ENCODE measurements at places on chromosomes 6 and 20. TPM values are rescaled to one million over a fixed set of nuclear protein-coding genes. Genes with fewer than 3 reads are reported as not detected.
A peak's percentile ranks its signal among the peaks of the same experiment; 100 is the strongest.

GRCh38 chr20:21395051-21395665 is 2.2 kb downstream of the NKX2-4 start:
- H3K4me1 ChIP-seq, result no peaks in the 10 kb centered on the region
- no peak overlapping the region for H3K4me3 ChIP-seq
- H3K27me3 ChIP-seq, result peaks cover 14% of the 10 kb centered on the region
- DNase-seq, result no peak
- H3K27ac ChIP-seq, result no peak overlapping the region

- H3K36me3 ChIP-seq, result no peaks in the 10 kb centered on the region
- H3K27ac ChIP-seq, result no peak overlapping the region
- H3K27me3 ChIP-seq, result no peaks in the 10 kb centered on the region
- no peaks in the 10 kb centered on the region for H3K4me1 ChIP-seq
These were observed 29.5 kb downstream of the TSHZ2 start for GRCh38 chr20:53001498-53002301.

- H3K27me3 ChIP-seq, result no peaks in the 10 kb centered on the region
- 0 out of 2 replicates have a peak, but pooled peaks cover 2% of the 10 kb centered on the region for H3K36me3 ChIP-seq
- DNase-seq, result no peak
- H3K4me3 ChIP-seq, result no peak overlapping the region
- no peak overlapping the region for H3K27ac ChIP-seq
- H3K4me1 ChIP-seq, result no peaks in the 10 kb centered on the region
These were observed 52.0 kb downstream of the ZBTB2 start for GRCh38 chr6:151339369-151339768.

- peaks cover 3% of the 10 kb centered on the region for H3K4me1 ChIP-seq
- no peaks in the 10 kb centered on the region for H3K36me3 ChIP-seq
- H3K4me3 ChIP-seq, result no peak overlapping the region
- DNase-seq, result no peak
- no peaks in the 10 kb centered on the region for H3K27me3 ChIP-seq
These were observed 225.7 kb downstream of the ATXN1 start for GRCh38 chr6:16535564-16535963.

GRCh38 chr20:46789339-46790028 is 80.0 kb downstream of the SLC2A10 start:
- H3K4me1 ChIP-seq, result no peaks in the 10 kb centered on the region
- no peaks in the 10 kb centered on the region for H3K27me3 ChIP-seq
- no peak overlapping the region for H3K4me3 ChIP-seq
- H3K27ac ChIP-seq, result no peak overlapping the region
- no peaks in the 10 kb centered on the region for H3K36me3 ChIP-seq
- DNase-seq, result no peak

- no peak for DNase-seq
- H3K4me3 ChIP-seq, result no peak overlapping the region
- H3K27ac ChIP-seq, result no peak overlapping the region
- no peaks in the 10 kb centered on the region for H3K4me1 ChIP-seq
- no peaks in the 10 kb centered on the region for H3K27me3 ChIP-seq
- no peaks in the 10 kb centered on the region for H3K36me3 ChIP-seq
These were observed 121.5 kb downstream of the UST start for GRCh38 chr6:148868314-148868713.

GRCh38 chr6:44036699-44037101 is 90.6 kb downstream of the MRPL14 start:
- no peaks in the 10 kb centered on the region for H3K27me3 ChIP-seq
- DNase-seq, result no peak
- H3K4me3 ChIP-seq, result no peak overlapping the region
- peaks cover 18% of the 10 kb centered on the region for H3K4me1 ChIP-seq
- H3K36me3 ChIP-seq, result no peaks in the 10 kb centered on the region

DNA sequence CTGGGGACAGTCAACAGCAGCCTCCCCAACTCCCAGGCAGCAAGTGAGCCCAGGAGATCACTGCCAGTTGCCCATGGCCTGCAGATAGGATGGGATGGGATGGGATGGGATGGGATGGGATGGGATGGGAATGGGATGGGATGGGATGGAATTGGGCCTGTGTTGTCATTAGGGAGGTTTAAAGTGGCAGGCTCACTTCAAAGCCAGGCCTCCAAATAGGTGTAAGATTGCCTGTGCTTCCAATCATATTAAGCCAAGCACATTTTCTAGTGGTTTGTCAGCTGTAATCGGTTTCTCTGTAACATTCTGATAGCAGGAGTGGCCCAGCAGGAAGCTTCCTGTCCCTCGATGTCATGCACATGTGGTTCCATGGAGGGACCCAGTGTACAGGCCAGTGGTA is 82.7 kb upstream of the NXT1 start:
- H3K27ac ChIP-seq, result no peak overlapping the region
- H3K4me1 ChIP-seq, result no peaks in the 10 kb centered on the region
- no peak for DNase-seq
- no peaks in the 10 kb centered on the region for H3K36me3 ChIP-seq
- H3K4me3 ChIP-seq, result no peak overlapping the region
- H3K27me3 ChIP-seq, result no peaks in the 10 kb centered on the region

- H3K4me1 ChIP-seq, result no peaks in the 10 kb centered on the region
- H3K4me3 ChIP-seq, result no peak overlapping the region
- DNase-seq, result no peak
- no peaks in the 10 kb centered on the region for H3K36me3 ChIP-seq
These were observed 76.2 kb upstream of the BCLAF1 start for GRCh38 chr6:136365776-136366354.

GRCh38 chr6:26249957-26250697 is 114.9 kb upstream of the BTN3A2 start:
- H3K4me1 ChIP-seq, result peaks cover 3% of the 10 kb centered on the region
- H3K27ac ChIP-seq, result no peak overlapping the region
- H3K27me3 ChIP-seq, result no peaks in the 10 kb centered on the region
- peak overlapping the region; percentile 28 for H3K4me3 ChIP-seq

GRCh38 chr6:89597988-89598387 is 40.6 kb downstream of the LYRM2 start:
- H3K36me3 ChIP-seq, result no peaks in the 10 kb centered on the region
- no peak overlapping the region for H3K27ac ChIP-seq
- no peaks in the 10 kb centered on the region for H3K27me3 ChIP-seq

GRCh38 chr6:132190097-132190814 is 211.0 kb downstream of the MOXD1 start:
- peak; percentile 12 for DNase-seq
- no peaks in the 10 kb centered on the region for H3K36me3 ChIP-seq
- H3K27ac ChIP-seq, result no peak overlapping the region
- H3K4me3 ChIP-seq, result no peak overlapping the region
- no peaks in the 10 kb centered on the region for H3K4me1 ChIP-seq

GRCh38 chr20:57374931-57375651 is 16.1 kb upstream of the RBM38 start:
- peaks cover 14% of the 10 kb centered on the region for H3K36me3 ChIP-seq
- H3K4me1 ChIP-seq, result no peaks in the 10 kb centered on the region
- H3K27ac ChIP-seq, result no peak overlapping the region

DNA sequence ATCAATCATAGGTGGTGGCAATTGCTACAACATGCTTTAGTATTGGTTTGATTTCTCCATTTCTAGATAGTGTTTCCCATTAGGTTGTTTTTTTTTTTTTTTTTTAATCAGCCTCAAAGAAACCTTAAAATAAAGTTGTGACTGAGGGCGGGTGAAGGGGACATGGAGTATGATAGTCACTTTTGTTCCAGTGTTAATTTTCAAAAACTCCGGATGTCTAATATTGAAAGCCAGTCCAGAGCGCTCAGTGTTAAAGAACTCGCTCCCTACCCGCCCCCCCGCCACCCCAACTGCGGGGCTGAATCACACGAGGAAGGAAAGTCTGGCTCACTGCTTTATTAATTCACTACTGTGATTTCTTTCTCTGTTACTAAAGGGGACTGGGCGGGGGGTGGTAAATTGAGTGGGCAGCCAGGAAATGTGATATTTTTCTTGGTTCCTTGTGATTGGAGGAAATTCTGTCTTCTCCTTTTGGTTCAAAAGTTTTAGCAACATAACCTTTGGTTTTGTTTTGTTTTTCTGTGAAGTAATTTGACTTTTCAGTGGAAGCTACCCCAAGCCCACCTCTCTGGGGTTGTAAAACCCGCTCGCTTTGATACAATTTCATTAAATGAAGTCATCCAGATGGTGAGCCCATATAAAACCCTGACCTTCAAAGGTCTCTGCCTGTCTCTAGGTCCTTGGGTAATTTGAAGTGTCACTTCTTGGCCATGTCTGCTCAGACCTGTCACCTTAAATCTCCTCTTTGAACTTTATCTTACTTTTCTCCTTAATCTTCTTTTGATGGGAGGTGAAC is 38.0 kb downstream of the TNFAIP3 start:
- H3K27ac ChIP-seq, result no peak overlapping the region
- H3K4me1 ChIP-seq, result peaks cover 2% of the 10 kb centered on the region
- H3K4me3 ChIP-seq, result no peak overlapping the region
- no peaks in the 10 kb centered on the region for H3K27me3 ChIP-seq
- no peak for DNase-seq

DNA sequence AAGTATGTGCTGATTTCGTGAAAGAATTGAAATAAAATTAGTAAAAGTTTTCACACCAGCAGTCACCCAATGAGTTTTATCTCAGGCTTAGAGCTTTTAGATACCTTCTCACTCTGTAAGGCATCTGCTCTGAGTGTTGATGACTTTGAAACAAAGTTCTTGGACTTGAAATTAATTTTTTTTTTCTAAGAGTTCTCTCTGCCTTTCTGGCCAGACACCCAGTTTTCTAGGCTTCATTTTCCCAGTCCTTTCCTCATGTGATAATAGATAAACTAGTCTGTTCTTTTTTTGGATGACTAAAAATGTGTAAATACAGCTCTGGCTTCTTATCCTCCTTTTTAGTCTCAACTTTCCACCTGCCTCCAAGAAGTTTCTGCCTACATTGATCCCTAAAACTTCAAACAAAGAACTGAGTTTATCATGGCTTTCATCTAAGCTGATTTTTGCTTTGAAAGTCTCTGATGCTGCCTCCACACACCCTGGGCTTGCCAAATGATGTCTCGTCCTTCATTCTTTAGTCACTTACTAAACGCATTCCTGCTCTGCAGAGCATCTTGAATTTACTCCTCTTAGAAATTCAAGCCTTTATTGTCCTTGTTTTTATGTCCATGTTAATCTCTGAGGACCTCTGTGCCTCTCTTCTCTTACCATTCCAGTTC is 32.7 kb downstream of the SLX4IP start:
- no peak for DNase-seq
- no peak overlapping the region for H3K27ac ChIP-seq
- no peaks in the 10 kb centered on the region for H3K27me3 ChIP-seq
- no peaks in the 10 kb centered on the region for H3K4me1 ChIP-seq
- H3K4me3 ChIP-seq, result no peak overlapping the region

GRCh38 chr20:2688041-2688591 is 4.5 kb upstream of the EBF4 start:
- H3K4me1 ChIP-seq, result peaks cover 7% of the 10 kb centered on the region
- H3K27ac ChIP-seq, result no peak overlapping the region
- no peak overlapping the region for H3K4me3 ChIP-seq
- no peak for DNase-seq

DNA sequence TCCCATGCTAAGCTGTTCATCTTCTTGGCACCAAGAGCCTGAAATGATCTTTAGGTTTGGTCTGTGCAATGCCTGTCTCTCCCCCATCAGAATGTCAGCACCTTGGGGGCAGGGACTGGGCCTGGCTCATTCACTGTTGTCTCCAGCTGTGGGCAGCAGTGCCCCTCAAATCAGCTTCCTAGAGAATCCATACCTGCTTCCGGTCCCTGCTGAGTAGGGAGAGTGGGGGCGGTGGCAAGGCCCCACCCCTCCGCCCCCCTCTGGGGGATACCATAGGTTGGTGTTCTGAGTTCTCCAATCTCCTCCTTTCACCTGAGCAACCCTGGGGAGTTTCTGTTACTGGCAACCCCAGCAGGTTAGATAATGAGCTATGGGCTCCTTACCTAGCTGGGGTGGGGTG is 19.2 kb upstream of the SPDEF start:
- no peaks in the 10 kb centered on the region for H3K36me3 ChIP-seq
- H3K27ac ChIP-seq, result no peak overlapping the region
- H3K27me3 ChIP-seq, result no peaks in the 10 kb centered on the region

- DNase-seq, result no peak
- no peaks in the 10 kb centered on the region for H3K36me3 ChIP-seq
- no peaks in the 10 kb centered on the region for H3K27me3 ChIP-seq
- no peak overlapping the region for H3K4me3 ChIP-seq
- no peak overlapping the region for H3K27ac ChIP-seq
These were observed 124.2 kb upstream of the PTPN1 start for GRCh38 chr20:50385733-50386640.

DNA sequence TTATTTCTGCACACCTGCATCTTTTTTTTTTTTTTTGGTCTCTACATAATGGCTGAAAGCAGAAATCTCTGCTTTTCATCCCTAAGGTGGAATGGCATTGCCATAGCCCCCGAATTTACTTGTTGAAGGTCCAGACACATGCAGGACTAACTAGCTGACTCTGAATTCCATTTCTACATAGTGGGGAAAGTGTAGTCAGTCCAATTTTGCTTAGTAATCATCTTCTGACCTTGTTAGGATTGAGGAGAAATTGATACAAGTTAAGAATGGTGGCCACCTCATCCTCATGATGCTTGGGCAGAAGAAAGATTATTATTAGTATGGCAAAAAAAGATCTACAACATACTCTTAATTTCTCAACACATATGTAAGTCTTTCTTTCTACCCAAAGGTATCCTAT is 16.4 kb upstream of the FAM83B start:
- DNase-seq, result no peak
- no peaks in the 10 kb centered on the region for H3K27me3 ChIP-seq
- no peak overlapping the region for H3K27ac ChIP-seq
- H3K36me3 ChIP-seq, result no peaks in the 10 kb centered on the region

DNA sequence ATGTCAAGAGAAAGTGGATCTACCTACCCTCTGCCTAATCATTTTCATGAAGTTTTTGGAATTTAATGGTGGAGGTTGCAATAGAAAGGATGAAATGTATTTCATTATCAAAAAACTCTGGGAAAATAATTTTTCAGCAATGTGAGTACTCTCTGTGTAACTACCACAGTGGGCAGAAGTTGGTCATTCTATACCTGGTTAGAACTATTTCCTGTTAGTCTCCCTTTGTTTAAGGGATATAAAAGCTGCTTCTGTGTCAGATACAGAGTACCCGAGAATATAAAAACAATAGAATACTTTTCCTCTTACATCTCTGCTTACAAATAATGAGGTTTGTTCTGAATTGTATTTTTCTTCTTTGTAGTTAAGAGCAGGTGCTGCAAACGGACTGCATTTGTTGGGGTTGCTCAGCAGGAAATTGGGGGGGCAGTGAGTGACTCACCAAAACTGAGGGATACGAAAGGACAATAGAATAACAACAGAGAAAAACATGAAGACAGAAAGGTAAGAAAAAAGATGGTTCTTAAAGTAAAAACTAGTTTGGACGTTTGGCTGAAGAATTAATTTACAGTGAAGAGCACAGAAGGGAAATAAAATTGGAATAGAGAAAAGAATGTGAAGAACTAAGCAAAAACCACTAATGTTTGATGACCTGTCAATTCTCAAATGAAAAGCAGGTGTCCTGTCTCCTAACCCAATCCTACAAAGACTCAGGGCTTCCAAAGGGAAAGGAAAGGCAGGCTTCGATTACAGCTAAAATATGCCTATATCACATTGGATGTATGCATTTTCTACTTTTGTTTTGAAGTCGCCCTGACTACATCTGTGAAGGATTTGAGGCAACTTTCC is 703.1 kb downstream of the RFPL4B start:
- no peak overlapping the region for H3K4me3 ChIP-seq
- H3K4me1 ChIP-seq, result no peaks in the 10 kb centered on the region
- no peak for DNase-seq
- H3K27me3 ChIP-seq, result no peaks in the 10 kb centered on the region
- no peak overlapping the region for H3K27ac ChIP-seq

The PRDM1 gene
- 2.6 TPM for total RNA-seq

The PGBD1 gene
- total RNA-seq, result 7.6 TPM

The C6orf89 gene
- 59.2 TPM for total RNA-seq

The VSX1 gene
- 0.21 TPM for total RNA-seq

The OOEP gene
- total RNA-seq, result 10.6 TPM

The TOX2 gene
- 85.4 TPM for total RNA-seq

Measured in Panc1 (cell line).